ENCODE measurements at places on chromosomes 5 and 9.

- no peak for DNase-seq
Measured at GRCh38 chr5:83503662-83504061, 32.1 kb downstream of the VCAN start.

GRCh38 chr5:73214996-73215395, 42.0 kb downstream of the TMEM174 start:
- no peak for DNase-seq

DNA sequence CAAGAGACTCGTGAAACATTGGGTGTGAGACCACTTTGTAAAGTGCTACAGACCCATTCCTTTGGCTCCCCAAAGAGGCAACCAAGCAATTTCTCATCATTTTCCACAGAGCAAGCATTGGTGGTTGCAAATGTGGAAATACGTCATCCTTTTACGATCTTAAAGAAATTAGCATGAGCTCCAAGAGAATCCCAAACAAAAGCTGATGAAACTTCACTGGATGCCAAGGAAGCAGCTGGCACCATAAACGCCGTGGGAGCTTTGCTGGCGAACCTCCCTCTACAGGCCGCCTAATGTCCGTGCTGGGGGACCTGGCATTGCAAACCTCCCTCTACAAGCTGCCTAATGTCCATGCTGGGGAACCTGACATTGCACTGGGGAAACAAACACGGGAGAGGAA, 432.4 kb downstream of the ACTL7B start:
- DNase-seq: no peak

DNA sequence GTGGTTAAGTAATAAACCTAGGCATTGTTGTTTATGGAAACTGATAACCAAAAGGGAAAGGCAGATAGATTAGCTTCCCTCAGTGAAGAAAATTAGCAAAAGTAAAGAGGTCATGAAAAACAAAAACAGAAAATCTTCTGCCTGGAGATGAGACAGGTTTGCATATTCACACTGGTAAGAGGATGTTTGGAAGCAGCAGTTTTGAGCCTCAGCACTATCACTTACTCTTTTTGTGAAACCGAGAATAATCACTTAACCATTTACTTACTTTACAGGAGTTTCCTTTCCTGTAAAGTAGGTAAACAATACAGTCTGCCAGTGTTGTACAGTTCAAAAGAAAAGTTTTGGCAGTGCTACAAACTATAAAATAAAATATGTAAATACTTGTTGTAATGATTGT, 35.5 kb upstream of the EMB start:
- no peak for DNase-seq

GRCh38 chr9:116422119-116422979, 264.8 kb upstream of the TRIM32 start:
- no peak for DNase-seq

- DNase-seq: no peak
Measured at GRCh38 chr5:164748861-164749260, 1243.4 kb downstream of the MAT2B start.

- DNase-seq: no peak
Measured at GRCh38 chr9:81560851-81561732, 128.3 kb downstream of the TLE1 start.

DNA sequence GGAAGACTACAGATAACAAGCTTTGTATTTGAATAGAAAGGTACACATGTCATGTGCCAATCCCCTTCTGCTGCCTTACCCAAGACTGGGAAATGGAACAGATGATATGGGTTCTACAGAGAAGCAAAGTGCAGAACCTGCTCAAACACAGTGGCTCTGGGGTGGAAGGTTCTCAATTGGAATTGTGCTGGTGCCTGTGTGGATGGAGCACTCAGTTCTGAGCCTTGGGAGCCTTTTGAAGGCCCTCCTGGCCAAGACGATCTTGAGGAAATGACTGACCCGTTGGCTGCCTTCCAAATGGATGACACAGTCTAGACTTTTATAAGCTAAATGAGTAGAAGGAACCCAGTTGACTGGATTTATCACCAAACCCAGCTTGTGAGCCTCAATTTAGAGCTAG, 4.2 kb upstream of the PRSS3 start:
- DNase-seq: no peak

DNA sequence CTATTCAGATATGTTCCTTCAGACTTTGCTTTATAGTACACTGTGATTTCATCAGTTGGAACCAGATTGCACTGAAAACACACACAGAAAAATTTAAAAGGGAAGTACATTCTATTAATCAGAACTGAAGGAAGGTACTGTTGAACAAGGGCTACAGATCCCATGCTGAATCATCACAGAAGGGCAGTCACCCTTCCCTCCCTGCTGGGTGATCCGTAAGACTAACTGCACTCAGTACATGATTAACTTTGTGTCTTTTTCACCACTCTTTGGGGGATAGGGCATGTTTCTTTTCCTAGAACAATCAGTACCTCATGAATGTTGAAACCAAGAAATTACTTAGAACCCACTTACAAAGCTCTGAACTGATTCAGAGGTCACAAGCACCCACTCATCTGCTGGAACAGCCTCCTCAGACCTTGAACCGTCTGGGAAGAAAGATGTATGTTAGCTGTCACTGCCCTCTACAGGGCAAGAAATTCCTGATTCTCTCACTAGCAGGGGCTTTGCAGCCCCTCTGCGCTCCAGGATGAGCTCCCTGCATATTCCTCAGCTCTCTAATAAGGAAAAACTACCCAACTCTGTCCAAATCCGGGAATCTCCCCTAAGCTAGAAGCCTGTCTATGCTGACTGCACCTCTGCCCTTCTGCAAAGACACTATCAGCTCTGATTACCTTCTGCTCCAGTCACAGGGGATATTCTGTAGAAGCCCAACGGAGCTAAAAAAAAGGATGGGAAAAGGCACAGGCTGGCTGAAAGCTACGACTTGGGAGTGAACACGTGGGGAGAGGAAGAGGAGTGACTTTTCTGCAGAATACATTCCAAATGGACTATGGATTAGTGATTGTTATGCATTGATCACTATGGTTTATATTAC, 51.0 kb downstream of the IARS1 start:
- no peak for DNase-seq

GRCh38 chr5:50697739-50698138, 31.3 kb downstream of the PARP8 start:
- DNase-seq: peak; percentile 3

DNA sequence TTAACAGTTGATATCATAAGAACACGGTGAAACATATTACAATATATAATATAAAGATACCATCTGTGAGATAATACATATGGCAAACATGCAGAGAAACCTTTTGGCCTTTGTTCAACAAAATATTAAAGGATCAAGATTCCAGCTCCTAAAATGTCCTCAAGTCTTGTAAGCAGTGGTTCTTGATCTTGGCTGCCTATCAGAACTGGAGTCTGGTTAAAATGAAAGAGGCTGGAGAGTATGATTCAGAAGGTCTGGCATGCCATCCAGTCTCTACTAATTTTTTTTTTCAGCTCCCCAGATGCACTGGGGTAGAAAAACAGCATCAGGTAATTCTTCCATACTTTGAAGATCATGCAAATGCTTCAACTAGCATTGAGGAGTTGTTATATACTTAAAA, 83.2 kb downstream of the TNC start:
- DNase-seq: no peak

GRCh38 chr5:132389585-132390286, 20.2 kb downstream of the SLC22A5 start:
- DNase-seq: no peak

DNA sequence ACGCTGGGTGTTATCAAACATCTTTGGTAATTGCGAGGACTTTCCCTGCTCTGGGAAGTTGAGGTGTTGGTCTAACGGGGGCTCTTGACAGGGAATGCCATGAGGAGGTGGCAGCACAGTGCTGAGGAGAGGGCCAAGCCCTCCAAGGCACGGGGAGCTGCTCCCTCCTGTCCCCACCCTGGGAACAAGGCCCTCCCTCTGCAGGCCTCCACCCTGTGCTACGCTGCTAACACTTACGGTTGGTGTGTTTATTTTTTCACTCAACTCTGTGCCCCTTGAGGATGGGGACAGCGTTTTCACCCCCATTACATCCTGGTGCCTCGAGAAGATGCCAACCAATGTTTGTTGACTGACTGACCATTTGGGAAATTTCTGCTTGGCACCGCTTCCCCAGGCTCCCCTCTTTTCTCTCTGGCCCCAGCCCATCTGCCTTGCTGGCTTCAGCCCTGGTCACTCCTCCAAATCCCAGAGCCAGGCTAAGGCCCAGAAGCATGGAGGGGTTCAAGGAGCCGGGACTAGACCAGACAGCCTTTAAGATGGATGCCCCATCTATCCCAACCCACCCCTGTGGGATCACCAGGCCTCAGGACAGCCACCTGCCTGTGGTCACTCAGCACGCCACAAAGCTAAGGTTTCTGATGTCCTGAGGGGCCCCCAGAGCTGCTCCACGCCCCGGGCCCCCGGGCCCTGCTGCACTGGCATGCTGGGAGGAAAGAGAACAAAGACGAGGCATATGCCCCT, 125.7 kb downstream of the BARX1 start:
- DNase-seq: no peak

DNA sequence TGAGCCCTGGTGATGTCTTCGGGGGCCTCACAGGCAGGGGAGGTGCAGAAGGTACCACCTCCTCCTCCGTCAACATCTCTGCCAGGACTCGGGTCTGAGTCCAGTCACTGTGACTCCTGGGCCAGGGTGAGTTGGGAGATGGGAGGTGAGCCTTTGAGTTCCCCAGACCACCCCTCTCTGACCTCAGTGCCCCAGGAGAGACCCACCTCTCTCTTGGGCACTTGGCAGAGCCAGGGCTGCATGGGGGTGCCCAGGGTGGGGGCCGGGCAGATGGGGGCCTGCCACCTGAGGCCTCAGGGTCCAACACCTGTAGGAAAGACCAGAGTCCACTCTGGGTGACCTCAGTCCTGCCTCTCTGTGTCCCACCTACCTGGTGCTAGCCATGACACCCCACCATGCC, 6.8 kb downstream of the KIF12 start:
- no peak for DNase-seq

DNA sequence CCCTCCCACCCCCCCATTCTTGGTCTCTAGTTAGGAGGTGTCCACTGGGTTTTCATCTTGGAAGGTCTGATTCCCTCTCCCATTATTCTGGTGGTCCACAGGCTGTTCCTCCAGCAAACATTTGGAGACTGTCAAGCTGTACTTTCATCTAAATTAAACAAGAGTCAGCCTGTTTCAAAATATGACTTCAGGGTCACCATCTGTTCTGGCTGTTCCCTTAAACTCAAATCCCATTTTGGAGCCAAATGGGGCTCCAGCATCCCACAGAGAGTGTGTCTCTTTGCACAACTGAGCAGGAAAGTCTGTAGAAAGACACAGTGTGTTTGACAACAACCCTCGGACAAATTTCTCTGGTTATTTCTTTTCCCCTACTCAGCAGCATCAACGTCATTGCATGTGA, 20.5 kb downstream of the COL15A1 start:
- no peak for DNase-seq

DNA sequence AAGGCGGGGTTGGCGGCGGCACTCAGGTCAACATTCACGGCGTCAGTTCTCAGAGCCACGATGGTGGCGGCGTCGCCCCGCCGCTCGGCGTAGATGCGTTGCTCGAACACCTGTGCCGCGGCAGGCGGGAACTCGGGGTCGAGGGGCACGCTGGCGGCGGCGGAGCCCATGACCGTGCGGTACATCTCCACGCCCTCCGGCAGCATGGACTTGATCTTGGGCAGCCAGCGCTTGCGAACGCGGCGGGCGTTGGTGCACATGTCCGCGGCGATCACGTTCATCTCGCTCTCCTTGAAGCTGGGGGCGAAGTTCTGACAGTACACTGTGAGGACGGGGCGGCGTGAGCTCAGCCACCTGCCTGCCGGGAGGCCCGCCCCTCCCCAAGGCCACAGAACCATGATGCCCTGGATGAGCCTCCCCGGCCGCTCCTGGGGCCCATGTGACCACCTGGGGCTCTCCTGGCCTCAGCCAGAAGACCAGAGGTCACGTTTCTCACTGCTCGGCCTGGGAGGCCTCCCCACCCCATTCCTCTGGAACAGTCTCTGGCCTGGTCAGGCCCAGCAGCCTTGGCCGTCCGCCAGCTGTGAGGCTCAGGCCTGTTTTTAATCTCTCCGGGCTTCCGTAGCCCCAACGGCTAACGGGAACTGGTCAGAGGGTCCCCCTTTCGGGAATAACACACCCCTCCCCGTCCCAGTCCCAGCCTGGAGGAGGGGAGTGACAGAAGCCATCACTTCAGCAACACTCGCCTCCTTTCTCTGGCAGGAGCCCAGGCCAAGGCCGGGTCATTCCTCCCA, 50.7 kb upstream of the UBAC1 start:
- DNase-seq: no peak

- DNase-seq: peak; percentile 86
Measured at GRCh38 chr5:150625831-150626746, 14.4 kb upstream of the SYNPO start.

- DNase-seq: no peak
Measured at GRCh38 chr5:139571966-139572365, 10.8 kb downstream of the UBE2D2 start.

GRCh38 chr9:87451149-87451548, 46.5 kb upstream of the DAPK1 start:
- DNase-seq: no peak

DNA sequence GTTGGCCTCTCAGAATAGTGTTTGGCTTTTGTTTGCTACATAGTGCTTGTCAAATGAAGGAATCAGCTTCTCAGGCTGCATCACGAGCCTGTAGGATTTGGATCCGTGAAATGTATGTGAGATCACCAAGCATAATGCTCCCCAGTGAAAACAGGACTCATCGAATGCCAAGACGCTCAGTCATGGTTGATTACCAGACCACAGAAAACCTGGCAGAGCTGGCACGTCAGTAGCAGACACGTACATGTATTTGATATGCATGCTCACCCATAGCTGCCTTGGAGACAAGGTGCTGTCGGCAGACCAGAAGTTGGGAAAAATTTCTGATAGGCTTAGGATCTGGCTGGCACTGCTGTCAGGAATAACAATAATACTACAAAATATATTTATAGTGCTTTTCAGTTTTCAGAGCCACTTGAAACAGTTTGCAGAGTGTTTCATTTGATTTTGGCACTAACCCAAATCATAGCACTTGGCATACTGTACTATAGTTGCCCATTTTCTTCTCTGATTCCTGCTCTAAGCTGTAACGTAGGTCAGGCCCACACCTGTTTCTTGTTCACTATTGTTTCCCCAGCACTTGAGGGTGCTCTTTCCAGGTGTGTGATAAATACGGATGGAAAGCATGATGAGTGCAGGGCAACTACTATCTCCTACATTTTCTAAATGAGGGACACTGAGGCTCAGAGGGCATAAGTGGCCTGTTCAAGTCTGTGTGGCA, 226.1 kb downstream of the NR3C1 start:
- DNase-seq: no peak

GRCh38 chr5:149160291-149160787, 19.0 kb downstream of the ABLIM3 start:
- no peak for DNase-seq

- no peak for DNase-seq
Measured at GRCh38 chr5:124285071-124285470, 461.4 kb downstream of the ZNF608 start.

DNA sequence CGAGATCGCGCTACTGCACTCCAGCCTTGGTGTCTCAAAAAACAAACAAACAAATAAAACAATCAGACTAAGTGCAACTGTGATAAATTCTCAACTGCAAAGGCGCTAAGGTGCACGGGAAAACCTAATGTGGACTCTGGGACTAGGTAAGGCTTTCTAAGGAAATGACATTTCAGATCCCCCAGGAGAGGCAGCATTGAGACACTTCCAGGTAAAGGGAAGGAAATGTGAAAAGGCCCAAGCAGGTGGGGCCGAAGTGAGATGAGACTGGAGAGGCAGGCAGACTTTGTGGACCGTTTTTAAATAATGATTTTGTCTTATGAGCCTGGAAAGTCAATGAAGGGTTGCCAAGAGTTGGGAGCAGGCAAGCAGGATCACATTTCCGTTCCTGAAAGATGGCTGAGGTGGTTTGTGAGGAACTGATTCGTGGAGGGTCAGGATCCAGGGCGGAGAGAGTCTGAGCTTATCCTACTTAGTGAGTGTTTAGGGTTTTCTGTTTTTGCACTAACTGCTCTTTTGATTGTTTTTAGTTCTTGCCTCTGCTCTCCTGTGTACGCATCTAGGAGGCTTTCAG, 2.0 kb upstream of the APBA1 start:
- DNase-seq: no peak
